Naive thymus-derived CD8-positive, alpha-beta T cell (primary cell): ENCODE measurements at places on chromosomes 12 and 14.

DNA sequence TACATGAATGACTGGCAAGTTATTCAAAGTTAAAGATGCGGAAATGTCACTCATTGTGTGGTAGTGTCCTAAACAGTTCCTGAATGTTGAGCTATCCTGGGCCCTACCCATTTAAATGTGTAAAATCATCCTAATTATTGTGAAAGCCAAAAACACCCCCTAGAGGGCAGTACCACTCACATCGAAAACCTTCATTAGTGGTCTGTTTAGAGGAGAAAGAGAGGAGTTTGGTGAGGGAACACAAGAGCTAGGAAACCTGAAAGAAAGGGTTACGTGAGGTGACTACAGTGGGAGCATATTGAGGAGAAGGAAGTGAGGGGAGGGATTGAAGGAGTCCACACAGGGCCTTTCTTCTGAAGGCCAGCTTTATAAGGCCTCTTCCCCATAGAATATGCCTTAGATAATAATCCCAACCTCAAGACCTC, 2.5 kb upstream of the TEP1 start:
- no peaks in the 10 kb centered on the region for H3K36me3 ChIP-seq
- H3K4me1 ChIP-seq = peaks cover 15% of the 10 kb centered on the region
- peak; percentile 65 for DNase-seq
- no peaks in the 10 kb centered on the region for H3K27me3 ChIP-seq

- H3K36me3 ChIP-seq = peaks cover 7% of the 10 kb centered on the region
- H3K27me3 ChIP-seq = no peaks in the 10 kb centered on the region
Measured at GRCh38 chr12:103785243-103786031, 55.6 kb downstream of the NT5DC3 start.

DNA sequence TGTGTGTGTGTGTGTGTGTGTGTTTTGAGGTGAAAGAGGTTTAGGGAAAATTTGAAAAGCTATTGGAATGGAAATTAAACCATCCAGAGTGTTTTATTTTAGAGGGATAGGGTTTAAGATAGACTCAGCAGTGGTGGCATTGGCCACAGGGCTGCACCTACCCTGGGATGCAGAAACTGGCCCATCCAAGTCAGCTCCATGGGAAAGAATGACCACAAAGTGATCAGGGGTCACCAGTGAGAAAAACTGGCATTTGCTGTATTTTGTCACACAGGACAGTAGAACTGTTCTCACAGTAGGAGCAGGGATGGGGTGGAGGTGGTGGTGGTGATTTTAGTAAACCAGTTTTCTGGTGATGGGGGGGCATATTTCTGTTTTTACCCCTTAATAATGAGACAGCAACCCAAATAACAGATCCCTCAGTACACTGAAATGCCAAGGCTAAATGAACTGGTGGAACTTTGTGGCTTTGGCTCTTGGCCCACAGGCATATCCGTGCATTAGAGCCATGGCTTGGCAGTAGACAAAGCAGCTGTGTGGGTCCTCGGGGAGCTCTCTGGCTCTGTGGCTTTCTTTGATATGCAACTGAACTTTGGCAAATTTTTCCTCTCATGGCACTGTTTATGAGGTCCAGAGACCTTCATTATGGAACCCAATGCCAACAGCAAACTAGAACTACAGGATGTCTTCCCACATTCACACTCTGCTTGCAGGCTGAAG, 348.3 kb downstream of the ZFP36L1 start:
- H3K4me1 ChIP-seq = peaks cover 15% of the 10 kb centered on the region
- H3K4me3 ChIP-seq = no peak overlapping the region
- peaks cover 2% of the 10 kb centered on the region for H3K36me3 ChIP-seq
- H3K27ac ChIP-seq = no peak overlapping the region

DNA sequence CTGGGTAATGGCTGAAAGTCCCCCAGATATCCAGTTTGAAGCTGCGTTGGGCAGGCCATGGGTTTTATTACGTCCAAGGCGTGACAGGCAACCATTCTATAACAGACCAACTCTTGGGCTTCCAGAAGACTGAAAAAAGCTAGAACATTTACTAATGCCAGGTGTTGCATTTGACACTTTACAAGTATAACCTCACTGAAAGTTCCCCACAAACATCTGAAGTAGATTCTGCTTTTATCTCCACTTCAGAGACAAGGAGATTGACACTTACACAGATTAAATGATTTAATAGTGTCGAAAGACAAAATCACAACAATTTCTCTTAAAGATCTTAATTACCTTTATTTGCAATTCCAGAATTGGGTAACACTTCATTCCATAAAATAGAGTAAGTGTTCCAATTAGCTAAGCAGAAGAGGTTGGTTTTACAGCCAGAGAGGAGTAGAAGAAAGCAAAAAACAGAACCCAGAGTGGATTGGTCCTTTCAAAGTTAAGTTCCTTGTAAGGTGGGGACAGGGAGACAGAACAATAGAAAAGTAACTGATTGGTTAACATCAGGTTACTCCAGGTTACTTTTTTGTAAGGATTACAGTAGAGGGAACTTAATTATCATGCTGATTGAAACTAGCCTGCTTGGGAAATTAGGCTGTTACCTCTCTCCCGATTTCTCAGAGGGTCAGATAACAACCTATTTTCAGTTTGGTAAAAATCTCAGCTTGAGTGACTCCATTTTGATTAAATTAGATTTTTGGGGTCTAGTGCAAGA, 11.3 kb downstream of the SOCS2 start:
- DNase-seq = no peak
- H3K36me3 ChIP-seq = peaks cover 35% of the 10 kb centered on the region
- no peaks in the 10 kb centered on the region for H3K27me3 ChIP-seq

DNA sequence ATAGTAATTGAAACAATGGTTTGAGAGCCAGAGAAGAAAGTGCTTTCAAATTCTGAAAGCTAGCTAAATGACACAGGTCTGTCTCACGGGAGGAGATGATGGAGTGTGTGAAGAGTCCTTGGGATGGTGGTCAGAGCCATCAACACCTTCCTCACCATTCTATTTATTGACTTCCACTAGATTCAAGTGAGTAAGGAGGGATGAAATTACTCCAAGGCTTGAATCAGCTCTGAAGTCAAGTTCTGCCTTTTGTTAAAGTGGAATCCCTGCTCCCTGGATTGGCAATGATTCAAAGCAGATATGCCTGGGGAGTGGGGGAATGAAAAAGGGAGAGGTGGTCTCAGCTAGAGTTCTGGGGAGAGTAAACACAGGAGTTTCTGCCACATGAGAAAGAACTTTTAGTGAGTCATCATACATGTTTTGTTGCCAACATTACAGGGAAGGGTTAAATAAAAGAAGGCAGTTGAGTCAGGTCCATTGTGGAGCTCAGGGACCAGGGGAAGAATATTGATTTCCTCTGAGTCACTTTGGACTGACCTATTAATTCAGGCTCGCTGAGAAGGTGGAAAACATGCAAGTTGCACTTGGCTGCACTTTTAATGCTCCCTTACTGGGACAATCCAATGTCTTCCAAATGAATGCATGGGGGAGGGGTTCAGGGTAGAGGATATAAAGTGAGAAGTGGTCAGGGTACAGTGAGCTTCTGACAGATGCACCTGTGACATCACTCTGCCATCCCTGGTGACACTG, 142.7 kb downstream of the TBX5 start:
- H3K27me3 ChIP-seq = no peaks in the 10 kb centered on the region
- H3K36me3 ChIP-seq = no peaks in the 10 kb centered on the region

GRCh38 chr12:48980953-48981756, 3.0 kb downstream of the WNT1 start:
- H3K27me3 ChIP-seq = peaks cover 16% of the 10 kb centered on the region
- peak; percentile 63 for DNase-seq
- H3K4me3 ChIP-seq = peak overlapping the region; percentile 92
- H3K27ac ChIP-seq = peak overlapping the region; percentile 84
- peaks cover 2% of the 10 kb centered on the region for H3K36me3 ChIP-seq
